ENCODE measurements at places on chromosomes 5 and 9.
A peak's percentile ranks its signal among the peaks of the same experiment; 100 is the strongest.

DNA sequence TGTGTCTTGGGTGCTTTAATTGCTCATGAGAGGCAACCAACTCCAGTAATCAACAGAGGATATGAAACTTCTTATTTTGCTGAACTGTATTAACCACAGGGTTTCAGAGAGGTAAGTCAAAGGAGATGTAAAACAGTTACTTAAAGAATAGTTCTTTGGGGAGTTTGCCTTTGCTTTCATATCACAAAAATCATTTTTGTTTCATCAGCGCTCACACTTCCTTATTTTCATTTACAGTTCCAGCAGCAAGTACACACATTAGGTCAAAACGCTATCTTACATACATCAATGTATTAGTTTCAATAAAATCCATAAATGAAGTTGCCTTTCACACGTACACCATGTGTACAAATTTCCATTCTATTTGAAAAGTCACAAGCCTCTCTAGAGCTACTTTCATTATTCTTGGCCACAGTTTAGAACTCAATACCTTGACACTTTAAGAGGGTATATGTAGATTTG lies 50.1 kb downstream of the ST8SIA4 start:
- no peak for DNase-seq

DNA sequence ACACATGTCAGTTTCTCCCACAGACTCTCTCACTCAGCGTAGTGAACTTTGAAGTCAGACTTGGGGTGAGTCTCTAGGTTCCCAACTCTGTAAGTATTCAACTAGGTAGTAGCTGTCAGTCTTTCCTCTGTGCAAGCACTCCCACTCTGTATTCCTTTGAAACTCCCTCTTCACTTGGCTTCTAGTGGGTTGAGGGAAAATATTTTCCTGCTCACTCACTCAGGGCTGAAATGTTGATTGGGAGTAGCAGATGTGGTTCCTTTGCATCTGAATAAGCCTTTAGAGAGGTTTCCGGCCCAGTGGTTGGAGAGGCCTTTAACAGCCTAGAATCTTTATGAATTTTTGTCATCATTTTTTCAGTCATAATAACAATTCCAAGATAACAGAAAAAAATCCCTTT lies 18.1 kb upstream of the ARRDC3 start:
- DNase-seq = no peak

DNA sequence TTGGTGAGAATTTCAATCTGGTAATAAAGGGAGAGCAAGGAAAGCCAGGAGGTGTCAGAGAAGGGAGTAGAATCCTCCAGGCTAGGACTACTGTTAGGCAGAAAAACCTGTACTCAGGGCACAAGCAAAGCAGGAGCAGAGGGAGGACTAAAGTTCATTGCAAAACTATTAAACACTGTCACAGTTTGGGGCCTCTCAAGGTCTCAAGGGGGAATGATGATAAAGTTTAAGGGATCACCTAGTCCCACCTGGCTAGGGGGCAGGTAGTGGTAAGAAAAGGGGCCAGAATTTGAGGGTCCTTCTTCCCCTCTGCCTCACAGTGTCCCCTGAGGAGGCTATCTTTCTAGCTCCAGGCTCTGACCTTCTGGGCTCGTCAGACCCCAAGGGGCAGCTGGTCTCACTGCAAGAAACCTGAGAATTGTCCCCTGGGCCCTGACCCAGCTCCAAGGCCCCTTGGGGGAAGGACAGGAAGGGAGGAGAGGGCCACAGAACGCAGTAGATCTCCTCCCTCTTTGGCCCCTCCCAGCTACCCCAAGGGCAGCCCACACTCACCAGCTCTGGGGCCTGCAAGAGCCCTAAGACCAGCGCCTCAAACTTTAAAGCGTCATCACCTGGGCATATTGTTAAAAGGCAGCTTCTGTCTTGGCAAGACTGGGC lies 974 bp downstream of the CCDC69 start:
- DNase-seq = peak; percentile 45

DNA sequence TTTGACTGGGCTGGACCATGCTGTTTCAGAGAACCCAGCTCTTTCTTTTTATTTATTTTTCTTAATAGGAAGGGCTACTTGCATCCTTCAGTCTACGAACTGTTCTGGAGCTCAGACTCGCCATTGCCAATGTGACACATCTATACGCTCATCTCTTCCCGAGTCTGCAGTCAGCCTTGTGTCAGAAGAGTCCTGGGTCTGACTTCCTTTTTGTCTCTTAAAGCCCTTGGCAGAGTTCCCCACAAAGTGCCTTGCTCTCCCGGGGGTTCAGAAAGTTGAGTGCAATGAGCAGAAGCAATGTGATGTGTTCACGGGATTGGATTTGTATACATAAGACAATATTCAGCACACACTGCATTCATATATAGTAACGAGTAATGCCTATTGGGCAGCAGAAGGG lies 140.4 kb downstream of the ATPSCKMT start:
- DNase-seq = no peak

DNA sequence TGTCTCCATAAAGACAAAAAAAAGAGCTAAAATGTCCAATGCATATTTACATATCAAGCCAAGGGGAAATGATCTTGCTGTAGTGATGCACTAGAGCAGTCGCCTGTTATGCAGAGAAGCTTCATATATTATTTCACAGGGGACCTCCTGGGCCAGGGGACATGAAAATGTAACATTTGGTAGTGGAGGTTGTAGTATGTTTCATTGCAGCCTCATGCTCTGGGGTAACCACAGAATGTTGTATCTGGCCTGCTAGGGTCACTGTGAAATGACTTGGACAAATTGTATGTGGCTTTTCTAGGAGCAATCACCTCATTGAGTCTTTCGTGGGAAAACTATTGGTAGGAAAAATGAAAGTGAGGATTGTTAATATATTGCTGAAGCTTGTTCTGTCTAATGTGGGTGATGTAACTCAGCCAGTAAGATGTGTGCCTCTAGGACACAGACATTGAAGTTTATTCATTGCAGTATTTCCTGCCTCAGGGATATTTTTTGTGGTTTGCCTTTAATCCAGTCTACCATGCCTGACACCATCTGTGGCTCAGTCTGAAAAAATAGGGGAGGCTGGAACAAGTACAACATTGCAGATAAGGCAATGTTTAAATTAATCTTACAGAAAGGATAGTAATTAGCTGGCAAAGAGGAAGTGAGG lies 430.8 kb upstream of the TNC start:
- no peak for DNase-seq

GRCh38 chr9:83167126-83167525 lies 104.2 kb upstream of the RASEF start:
- no peak for DNase-seq

GRCh38 chr9:11097020-11097419 lies 484.2 kb upstream of the PTPRD start:
- no peak for DNase-seq

DNA sequence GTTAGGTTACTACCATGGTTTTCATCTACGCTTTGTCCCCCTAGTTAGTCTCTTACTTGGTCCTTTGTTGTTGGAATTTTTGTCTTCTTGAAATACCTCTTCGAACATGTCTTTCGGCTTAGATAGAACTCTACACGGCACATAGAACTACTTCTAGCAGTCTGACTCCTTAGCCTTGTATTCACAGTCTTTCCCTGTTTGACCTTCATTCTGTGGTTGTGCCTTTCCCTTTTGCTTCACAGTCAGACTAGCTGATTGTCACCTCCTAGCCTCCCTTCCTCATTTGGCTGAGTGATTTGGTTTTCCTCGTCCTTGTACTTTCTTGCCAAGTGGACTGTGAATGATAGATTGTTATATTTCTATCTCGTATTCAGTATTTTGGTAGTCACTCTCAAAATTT lies 10.7 kb downstream of the SMAD5 start:
- no peak for DNase-seq

GRCh38 chr9:11340654-11341053 lies 727.9 kb upstream of the PTPRD start:
- no peak for DNase-seq

GRCh38 chr9:108953983-108954574 lies 19.9 kb downstream of the ABITRAM start:
- DNase-seq = no peak

- no peak for DNase-seq
These were observed 101.6 kb upstream of the MAP1B start for GRCh38 chr5:72005671-72006070.

GRCh38 chr5:21773456-21773855 lies 1079.7 kb downstream of the CDH12 start:
- DNase-seq = no peak

DNA sequence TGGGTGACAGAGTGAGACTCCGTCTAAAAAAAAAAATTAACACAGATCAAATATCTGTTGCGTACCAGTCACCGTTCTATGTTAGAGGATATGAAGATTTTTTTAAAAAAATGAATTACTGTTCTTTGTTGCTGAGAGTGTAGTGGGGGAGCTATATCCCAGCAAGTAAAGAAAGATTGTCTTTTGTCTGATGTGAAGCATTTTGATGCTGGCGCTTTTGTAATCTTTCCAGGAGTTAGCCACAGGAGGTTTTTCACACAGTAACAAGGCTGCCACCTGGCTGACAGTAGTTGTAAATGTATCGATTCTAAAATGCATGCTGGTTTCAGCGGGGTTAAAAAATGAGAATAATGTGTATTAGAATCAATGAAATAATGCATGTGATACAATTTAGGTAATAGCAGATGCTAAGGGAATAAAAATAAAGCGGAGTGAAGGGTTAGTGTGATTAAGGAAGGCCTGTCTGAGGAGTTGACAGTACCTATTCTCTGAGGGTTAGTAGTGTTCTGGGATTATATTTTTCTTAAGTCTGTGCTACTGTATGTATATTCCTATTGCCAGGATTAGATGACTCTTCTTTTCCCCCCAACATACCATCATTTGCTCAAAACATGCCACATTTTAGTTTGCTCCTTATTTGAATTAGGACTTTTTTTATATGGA lies 3.4 kb downstream of the LMNB1 start:
- no peak for DNase-seq

GRCh38 chr5:84215521-84215920 lies 169.2 kb downstream of the EDIL3 start:
- DNase-seq = no peak

GRCh38 chr9:136790640-136791515 lies at the start of gene TMEM141:
TMEM141 (plus strand) TSS chr9:136791344; CDS start chr9:136791371, 27 bp downstream.
- peak; percentile 100 for DNase-seq

GRCh38 chr5:2738156-2738699 lies 13.2 kb downstream of the IRX2 start:
- DNase-seq = no peak

DNA sequence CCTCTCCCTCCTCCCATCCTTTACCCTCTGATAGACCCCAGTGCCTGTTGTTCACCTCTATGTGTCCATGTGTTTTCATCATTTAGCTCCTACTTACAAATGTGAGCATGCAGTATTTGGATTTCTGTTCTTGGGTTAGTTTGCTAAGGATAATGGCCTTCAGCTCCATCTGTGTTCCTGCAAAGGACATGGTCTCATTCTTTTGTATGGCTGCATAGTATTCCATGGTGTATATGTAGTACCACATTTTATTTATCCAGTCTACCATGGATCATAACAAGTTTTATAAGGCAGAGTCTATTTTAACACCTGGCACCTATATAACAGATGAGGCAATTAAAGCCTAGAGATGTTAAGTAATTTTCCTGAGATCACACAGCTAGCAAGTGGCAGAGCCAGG lies 7.4 kb downstream of the YTHDC2 start:
- DNase-seq = no peak

- no peak for DNase-seq
These were observed at the start of gene CCL19 for GRCh38 chr9:34690983-34691935. CCL19 (minus strand) TSS chr9:34691276; CDS start chr9:34691139, 137 bp downstream.

- no peak for DNase-seq
These were observed 49.1 kb downstream of the LRSAM1 start for GRCh38 chr9:127500399-127500798.

GRCh38 chr9:80843028-80843427 lies 846.3 kb downstream of the TLE1 start:
- DNase-seq = no peak

GRCh38 chr5:5344606-5345005 lies 77.9 kb upstream of the ICE1 start:
- no peak for DNase-seq

- DNase-seq = no peak
These were observed 2.0 kb upstream of the APBA1 start for GRCh38 chr9:69674112-69674685.

DNA sequence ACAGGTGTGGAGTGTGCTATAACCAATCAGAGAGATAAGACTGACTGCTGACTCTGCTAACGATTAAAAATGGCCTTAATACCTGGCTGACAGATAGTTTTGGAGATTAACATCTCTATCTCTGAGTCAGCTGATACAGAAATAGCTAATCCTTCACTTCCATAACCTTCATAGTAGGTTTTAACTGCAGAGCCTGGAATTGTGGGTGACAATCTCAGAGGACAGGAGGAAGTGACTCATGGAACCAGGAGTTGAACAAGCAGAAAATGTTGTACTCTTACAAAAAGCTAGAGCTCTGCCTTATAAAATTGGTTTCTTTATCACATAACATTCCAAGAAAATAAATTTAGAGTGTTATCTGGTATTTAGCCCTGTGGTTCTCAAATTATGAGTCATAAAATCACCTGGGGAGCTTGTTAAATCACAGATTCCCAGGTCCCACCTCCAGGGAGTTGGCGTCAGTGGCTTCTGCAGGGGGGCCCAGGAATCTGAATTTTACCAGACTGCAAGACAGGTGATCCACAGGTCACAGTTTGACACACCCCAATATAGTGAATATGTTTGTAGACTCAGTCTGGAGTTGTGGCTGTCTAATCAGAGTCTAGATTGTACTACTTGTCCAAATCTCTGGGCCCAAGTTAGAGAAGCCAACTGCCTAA lies 44.4 kb upstream of the AFAP1L1 start:
- no peak for DNase-seq

DNA sequence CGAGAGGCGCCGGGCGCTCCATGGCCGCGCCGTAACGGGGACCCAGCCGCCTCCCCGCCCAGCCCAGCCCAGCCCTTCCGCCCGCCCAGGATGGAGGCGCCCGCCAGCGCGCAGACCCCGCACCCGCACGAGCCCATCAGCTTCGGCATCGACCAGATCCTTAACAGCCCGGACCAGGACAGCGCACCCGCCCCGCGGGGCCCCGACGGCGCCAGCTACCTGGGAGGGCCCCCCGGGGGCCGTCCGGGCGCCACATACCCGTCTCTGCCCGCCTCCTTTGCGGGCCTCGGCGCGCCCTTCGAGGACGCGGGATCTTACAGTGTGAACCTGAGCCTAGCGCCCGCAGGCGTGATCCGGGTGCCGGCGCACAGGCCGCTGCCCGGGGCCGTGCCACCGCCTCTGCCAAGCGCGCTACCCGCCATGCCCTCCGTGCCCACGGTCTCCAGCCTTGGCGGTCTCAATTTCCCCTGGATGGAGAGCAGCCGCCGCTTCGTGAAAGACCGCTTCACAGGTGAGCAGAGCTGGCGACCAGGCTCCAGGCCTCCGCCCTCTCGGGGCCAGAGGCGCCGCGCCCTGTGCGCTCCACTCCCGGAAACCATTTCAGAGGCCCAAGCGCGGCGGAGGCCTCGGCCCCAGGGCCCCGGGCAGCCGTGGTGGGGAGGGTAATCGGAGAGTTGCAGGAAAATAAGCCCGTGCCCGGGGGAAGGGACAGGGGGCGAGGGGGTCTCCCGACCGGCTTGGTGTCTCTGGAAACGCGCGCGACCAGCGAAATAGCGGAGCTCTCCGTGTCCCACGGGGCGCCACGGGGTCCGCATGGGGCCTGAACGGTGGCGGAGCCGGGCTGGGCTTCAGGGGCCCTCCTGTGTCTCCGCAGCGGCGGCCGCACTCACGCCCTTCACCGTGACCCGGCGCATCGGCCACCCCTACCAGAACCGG lies 496 bp downstream of the TLX3 start:
- no peak for DNase-seq

GRCh38 chr5:149651686-149652085 lies 70.4 kb downstream of the ARHGEF37 start:
- DNase-seq = no peak
